ENCODE measurements at places on chromosomes 4 and X.

- DNase-seq: no peak
Observed at GRCh38 chr4:68326141-68326540, 23.7 kb downstream of the YTHDC1 start.

DNA sequence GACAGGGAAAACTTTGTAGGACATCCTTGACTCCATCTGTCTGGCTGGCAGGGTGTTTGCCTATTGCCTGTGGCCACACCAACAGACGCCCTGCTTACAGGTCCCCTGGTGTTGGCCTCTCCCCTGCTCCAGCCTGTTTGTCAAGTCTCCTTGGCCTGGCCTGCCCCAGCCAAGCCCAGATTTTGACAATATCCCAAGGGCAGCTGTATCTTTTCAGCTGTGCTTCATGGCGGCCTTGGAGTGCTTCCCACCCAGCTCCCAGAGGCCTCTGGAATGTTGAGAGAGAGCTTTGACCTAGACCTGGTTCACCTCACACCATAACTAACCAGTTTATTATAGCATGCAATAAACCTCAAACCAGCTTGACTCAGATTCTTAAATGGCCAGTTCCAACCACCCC lies 204.0 kb upstream of the NHS start:
- no peak for DNase-seq

DNA sequence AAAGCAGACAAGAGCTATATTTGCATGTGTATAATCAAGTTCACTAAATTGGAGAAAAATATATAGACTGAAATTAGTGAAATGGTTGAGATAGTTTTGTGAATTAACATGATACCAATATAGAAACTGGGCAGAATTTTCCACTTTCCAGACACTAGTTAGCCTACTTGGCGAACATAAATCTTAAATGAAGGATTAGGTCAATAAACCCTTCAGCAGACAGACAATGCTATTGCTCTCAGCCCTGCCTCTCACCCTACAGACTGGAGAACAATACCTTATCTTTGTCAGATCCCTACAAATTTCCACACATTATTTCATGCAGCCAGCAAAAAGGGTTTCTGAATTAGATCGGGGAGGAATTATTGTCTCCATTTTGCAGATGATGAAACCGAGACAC lies 236.4 kb upstream of the TAPT1 start:
- DNase-seq: no peak

- DNase-seq: no peak
Observed at GRCh38 chrX:29397506-29397905, 810.3 kb downstream of the IL1RAPL1 start.

Measured in activated CD4-positive, alpha-beta T cell treated with anti-CD3 and anti-CD28 coated beads, Interleukin-2, amount 50 U/mL, for 1 hour (primary cell).